ENCODE measurements at places on chromosomes 11 and 22. TPM values are rescaled to one million over a fixed set of nuclear protein-coding genes. Genes with fewer than 3 reads are reported as not detected.

Gene SAA4
- total RNA-seq, result not detected

Gene KRTAP5-3
- total RNA-seq, result not detected

Gene SELENOO
- total RNA-seq, result 24.5 TPM

Gene EMSY
- total RNA-seq, result 39.1 TPM

Gene NTM
- 13.2 TPM for total RNA-seq

Gene IFT27
- 50.9 TPM for total RNA-seq

Gene TRABD
- 46.9 TPM for total RNA-seq

Gene SULT4A1
- 6.3 TPM for total RNA-seq

Gene GVQW3
- 13.8 TPM for total RNA-seq

Gene AP1B1
- 56.7 TPM for total RNA-seq

Gene E2F8
- total RNA-seq, result 11.5 TPM

Gene FOLR2
- not detected for total RNA-seq

Gene GAL
- 1.1 TPM for total RNA-seq

Gene UCP3
- total RNA-seq, result 4.0 TPM

Gene LMO2
- 0.49 TPM for total RNA-seq

Gene GLYAT
- total RNA-seq, result not detected

Gene OR51B5
- total RNA-seq, result not detected

Gene MFRP
- total RNA-seq, result not detected

Gene RAG1
- 0.91 TPM for total RNA-seq

Gene ADAMTS8
- 0.21 TPM for total RNA-seq

Gene C11orf91
- total RNA-seq, result 0.57 TPM
